Brain (organoid and tissue), 16 donors: ENCODE measurements at places on chromosomes 1 and 21. TPM values are rescaled to one million over a fixed set of nuclear protein-coding genes. Genes with fewer than 3 reads are reported as not detected.

Gene RRP1
- 27.4 TPM for polyA plus RNA-seq

Gene HHIPL2
- not detected for polyA plus RNA-seq

Gene GPR25
- not detected for polyA plus RNA-seq

Gene SLC2A1
- 127 TPM for polyA plus RNA-seq

Gene CTH
- 2.6 TPM for polyA plus RNA-seq

Gene DDAH1
- 39.2 TPM for polyA plus RNA-seq

Gene TPTE
- not detected for polyA plus RNA-seq

Gene NPHS2
- polyA plus RNA-seq: not detected

Gene NUP210L
- polyA plus RNA-seq: 0.27 TPM

Gene ASCL5
- not detected for polyA plus RNA-seq

Gene OXCT2
- 0.83 TPM for polyA plus RNA-seq

Gene CELA2B
- polyA plus RNA-seq: not detected
